ENCODE measurements at places on chromosomes 16 and 17.
A peak's percentile ranks its signal among the peaks of the same experiment; 100 is the strongest.

- DNase-seq, result peak; percentile 64
These were observed at the start of gene RHBDL1 for GRCh38 chr16:674968-675883. TSS of gene RHBDL1 (plus strand) at chr16:675671. CDS start at chr16:675791, 120 bp downstream.

DNA sequence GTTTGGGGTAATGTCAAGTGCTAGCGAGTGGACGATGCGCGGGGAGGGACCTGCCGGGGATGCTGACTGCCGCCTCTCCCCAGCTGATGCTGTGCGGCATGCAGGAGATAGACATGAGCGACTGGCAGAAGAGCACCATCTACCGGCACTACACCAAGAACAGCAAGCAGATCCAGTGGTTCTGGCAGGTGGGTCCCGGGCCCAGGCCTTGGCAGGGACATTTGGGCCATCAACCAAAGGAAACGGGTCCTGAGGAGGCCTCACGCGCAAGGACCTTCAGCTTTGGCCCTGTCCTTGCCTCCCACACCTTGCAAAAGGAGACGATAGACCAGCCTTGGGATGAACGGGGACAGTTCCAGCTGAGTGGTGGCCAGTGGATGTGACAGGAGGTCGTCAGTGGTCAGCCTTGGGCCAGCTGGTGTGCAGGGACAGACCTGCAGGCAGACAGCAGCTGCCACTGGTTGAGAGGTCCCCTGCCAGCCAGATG, 13.6 kb upstream of the CLEC18A start:
- peak; percentile 60 for DNase-seq

- DNase-seq, result peak; percentile 51
These were observed 3.2 kb upstream of the PER1 start for GRCh38 chr17:8155231-8155995.

DNA sequence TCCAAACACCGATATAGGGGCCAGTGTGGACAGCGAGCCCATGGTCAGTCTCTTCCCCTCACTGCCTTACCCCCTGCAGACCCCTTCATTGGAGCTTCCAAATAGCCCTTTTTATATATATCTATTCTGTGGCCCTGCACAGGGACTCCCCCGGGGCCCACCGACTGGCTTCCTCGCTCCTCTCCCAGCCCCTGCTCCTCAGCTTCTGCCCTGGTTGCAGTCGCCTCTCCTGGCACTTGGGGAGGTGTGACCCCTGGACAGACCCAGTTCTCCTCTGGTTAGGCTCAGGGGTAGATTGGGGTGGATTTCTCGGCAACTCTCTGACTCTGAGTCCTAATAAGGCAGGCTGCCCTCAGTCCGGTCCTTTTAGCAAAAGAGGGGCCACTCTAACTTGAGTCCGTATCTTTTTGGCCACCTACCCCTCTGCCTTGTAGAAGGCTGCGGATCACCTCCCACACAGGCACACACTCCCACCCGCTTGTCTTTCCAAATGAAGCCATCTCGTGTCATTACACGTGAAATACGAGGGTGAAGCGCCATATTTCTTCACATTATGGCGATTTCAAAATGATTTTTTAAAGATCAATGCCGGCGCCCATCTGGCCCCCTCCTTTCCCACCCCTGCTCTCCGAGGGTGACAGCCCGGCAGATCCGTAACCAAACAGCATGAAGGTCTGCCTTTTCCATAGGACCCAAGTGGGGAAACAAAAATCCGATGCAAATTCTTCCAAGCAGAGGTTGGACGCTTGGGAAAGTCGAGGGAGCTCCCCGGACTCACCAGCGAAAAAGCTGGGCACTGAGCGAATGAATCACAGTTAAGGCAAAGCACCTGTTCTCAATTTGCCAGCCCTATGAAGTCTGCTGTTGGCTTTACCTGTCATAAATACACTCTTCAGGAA, 1.7 kb upstream of the HOXB9 start:
- no peak for DNase-seq

GRCh38 chr16:74867281-74867849, 92.7 kb upstream of the FA2H start:
- DNase-seq, result no peak

- no peak for DNase-seq
These were observed 73.9 kb downstream of the CEP95 start for GRCh38 chr17:64580384-64581315.

Data from choroid plexus epithelial cell (primary cell).